ENCODE measurements at places on chromosomes 3 and 15.

- DNase-seq: no peak
Observed at GRCh38 chr3:177615015-177615414, 417.7 kb upstream of the TBL1XR1 start.

DNA sequence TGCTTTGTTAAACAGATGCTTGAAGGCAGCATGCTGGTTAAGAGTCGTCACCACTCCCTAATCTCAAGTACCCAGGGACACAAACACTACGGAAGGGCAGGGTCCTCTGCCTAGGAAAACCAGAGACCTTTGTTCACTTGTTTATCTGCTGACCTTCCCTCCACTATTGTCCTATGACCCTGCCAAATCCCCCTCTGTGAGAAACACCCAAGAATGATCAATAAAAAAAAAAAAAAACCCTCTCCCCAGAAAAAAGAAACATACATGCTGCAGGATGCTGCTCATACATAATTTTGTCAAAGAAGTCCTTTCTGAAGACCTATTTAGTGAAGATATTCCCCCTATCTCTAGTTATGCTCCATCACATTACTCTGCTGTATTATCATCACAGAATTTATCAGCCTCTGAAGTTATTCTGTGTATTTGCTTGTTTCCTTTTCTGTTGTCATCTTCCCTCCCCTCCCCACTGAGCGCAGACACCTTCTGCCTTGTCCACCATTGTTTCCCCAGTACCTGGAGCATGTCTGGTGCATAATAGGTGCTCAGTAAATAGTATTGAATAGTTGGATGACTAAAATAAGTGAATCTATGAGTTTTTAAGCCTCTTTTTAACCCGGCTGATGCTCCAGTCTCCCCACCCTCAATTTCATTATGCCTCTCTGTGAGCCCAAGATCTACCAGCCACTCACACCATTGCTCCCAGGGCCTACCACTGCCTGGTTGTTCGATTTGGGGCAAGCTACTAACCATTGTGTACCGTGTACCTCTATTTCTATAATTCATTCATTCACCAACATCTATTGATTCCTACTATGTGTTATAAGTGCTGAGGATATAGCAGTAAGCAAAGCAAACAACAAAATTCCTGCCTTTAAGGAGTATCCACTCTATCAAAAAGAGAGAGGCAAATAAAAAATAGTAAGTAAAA is 4.0 kb upstream of the TM4SF1 start:
- DNase-seq: no peak

DNA sequence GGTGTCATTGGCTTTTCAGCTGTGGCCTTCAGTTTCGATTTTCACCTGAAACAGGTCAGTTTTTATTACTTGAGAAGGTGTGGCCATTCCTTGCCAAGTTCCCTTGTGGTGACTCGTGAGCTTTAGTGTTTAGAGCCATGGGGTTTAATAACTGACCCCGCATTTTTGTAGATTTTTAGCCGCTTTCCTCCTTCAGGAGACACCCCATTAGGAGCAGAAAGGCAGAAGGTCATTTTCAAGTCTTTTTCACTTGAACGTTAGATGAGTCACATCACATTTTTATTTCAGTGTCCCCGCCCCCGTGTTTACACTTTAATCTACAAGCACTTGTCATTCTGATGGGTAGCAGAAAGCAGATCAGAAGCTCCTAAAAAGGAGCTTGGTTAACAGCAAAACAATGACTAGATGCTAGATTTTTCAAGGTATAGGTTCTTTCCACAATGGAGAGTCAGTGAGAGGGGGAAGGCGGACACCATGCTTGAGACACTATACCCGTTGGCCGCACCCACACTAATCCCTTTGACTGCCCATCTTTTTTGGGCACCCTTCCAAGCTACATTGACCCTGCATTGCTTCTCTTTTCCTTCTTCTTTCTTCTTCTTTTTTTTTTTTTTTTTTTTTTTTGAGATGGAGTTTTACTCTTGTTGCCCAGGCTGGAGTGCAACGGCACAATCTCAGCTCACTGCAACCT is 132.7 kb downstream of the GHSR start:
- no peak for DNase-seq

DNA sequence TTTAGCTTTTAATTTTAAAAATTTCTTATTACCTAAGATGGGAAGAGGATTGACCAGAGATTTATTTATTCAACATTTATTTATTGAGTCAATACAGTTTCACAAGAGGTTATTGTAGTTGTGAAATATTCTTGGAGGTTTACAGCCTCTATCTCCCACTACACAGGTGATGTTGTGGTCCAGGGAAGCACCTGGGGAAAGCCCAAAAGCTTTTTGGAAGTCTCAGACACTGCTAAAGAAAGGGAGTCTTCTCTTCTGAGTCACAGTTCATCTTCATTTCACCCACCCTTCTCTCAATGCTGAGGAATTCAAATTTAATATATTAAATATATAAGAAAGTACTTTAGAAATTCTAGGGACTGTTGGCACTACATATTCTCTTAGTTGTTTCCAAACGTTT is 41.8 kb downstream of the SERPINI1 start:
- DNase-seq: no peak

DNA sequence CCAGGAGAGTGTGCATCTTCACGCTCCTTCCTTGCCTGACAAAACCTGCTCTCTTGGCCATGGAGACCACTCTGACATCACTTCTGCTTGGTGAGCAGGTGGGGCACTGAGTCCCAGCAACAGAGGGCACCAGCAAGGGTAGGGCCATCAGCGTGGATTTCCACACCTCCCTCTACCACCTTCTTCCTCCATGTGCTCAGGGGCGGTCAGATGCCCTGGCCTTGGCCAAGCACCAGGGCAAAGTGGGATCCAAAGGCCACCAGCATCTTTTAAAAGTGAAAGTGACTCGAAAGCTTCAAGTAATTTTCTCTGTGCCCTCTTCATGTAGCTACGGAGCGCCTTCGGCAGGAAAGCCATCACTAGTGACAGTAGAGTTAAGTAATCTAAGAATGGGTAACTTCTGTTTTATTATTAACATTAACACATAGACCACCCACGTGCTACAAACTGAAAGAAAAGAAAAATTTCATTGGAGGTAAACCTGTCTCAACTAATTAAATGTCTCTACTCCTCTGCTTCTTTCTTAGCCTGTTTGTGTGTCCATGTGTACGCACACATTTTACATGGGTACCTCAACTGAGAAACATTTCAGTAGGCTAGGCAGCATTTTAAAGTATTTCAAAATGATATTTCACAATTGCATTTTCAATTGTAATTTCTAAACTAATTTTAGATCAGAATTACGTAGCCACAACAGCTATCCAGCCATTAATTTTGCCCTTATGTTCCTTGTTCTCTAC is 57.9 kb downstream of the CHSY1 start:
- no peak for DNase-seq

GRCh38 chr3:147423798-147424580 is 14.8 kb downstream of the ZIC1 start:
- DNase-seq: no peak

DNA sequence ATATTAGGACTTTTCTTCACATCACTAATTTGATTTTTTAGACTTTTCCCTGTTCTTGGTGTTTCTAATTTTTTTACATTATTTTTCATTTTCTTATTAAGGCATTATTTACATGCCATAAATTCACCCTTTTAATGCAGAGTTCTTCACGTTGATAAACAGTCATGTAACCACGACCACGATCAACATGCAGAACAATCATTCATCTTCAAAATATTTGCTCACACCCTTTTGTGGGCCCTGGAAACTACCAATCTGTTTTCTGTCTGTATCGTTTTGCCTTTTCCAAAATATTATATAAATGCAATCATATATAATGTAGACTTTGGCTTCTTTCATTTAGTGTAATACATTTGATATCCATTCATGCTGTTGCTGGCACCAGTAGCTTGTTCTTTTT is 48.7 kb downstream of the ARRDC4 start:
- no peak for DNase-seq

DNA sequence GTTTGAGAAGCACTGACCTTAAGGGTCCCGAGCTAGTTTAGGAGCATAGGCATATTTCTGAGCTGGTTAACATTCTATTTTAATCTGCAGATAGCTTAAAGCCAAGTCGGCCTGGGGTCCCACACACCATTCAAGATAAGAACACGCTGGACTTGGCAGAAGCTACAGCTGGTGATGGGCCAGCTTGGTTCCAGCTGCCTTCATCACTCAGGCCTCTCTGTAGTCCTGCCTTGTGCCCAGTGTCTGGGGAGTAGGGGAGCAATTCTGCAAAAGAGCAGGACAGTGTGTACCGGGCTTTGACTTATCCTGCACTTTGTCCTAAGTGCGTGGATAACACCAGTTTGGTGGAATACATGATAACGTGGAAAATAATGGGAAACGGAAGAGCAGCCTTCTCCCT is 164.5 kb downstream of the MEGF11 start:
- DNase-seq: no peak

DNA sequence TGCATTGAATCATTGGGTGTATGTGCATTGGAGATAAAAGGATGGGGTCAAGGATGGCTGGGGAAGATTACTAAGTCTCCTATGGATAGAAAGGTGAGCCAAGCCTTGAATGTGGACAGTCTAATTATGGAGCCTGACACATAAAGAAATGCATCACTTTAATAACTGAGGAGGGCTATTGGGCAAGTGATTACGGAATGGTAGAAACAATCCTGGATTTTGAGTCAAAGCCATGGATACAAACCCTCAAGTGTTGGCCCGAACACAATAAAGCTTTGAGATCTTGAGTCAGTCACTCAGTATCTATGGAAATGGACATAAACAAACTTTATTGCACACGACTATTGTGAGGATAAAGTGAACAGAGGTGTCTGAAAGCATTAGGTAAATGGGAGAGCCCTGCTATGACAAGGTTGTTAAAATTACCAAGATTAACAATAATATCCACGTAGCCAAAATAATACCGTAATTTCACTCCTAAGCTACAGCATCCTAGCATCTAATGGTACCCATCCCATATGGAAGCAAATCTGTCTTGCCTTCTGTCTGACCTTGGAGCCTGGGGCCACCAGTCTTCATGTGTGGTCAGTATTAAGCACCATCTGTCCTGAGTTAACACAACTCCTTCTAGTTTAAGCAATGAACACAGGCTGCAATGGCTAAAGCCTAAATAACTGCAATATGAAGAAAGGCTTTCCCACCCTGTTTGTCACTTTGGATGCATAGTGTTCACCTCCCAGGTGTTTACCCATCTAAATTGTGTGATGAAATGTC is 136.9 kb upstream of the PRICKLE2 start:
- no peak for DNase-seq

DNA sequence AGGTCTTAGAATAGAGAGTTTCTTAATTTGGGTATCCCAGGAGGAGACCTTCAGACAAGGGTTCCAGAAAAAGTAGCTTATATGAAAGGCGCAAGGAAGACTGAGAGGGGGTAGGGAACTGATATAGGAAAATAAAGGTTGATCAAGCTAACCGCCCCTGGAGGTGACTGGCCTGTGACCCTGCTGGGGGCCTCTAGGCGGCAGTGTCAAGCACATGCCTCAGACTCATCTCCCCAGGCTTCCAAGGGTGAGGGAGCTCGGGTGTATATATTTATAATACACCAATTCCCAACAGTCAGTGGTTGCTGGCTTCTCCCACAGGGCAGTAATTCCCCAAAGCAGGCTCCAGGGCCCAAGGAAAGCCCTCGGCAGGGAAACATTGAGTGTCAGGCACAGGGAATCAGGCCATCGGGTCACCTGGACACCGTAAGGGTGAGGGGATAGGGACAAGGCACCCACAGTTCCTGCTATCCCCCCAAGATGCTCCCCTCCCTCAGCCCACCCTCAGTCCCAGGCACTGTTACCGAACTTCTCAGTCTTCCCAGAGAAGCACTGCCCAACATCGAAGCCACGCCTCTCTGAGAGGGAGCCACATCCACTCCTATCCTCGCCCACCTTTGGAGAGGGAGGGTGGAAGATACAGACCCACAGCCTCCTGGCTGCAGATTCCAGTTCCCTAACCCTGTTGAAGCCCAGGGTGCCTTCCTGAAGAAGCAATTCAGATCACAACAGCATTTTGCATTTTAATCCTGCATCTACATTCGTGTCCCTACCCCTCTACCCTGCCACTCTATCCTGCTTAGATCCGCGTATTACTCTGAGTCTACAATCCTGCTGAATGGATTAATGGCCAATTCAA is 19.5 kb upstream of the CAV3 start:
- no peak for DNase-seq

- DNase-seq: no peak
Observed at GRCh38 chr3:186456731-186457191, 87.4 kb downstream of the CRYGS start.

DNA sequence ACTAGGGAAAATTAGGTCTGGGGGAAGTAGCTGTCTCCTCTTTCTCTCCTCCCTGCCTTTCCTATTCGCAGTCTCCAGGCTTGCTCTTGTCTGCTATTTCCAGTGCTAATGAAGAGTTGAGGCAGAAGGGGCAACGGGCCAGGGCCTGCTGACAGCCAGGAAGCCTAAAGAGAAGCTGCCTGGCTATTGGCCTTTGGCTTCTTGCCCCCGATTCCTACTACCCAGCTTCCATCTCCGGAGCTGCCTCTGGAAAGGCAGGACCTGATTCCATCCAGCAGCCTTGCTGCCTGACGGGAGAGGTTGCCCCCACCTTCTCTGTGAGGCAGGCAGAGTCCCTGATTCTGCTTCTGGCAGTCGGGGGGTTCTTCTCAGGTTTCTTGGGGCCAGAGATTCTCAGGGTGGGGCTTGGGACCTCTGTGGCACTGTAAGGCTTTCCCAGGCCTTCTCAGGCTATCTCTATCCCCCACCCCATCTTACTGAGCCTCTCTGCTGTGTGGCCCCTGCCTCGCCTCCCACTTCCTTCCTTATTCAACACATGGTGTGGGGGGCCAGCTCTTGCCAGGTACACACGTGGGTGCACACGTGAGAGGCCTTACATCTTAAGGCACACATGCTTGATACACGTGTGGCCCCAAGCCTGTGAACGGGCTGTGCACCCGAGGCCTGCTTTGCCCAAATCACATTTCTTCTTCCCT is 18.2 kb upstream of the JMJD7 start:
- DNase-seq: no peak

DNA sequence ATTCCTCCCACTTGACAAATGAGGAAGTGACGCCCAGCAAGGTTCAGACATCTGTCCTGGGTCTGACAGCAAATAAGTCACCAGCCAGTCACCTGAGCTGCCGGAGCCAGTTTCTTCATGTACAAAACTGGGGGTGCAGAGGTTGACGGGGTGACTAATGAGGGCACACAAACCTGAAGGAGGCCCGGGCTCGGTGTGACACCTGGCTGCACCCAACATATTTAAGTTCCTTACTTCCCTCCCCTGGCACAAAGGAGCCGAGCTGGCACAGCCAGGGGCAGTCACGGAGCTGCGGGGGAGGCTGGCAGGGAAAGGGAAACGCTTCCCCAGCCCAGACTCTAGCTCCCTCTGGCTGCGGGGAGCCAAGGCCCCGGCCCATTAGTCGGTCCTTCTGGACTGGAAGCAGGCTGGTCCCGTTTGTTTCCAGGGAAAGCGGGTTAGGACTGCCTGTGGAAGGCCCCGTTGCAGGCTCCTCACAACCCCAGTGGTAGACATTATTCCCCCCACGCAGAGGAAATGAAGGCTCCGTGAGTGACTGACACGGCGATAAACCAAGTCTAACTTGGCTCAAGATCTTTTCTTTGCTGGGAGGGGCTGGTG is 2.3 kb downstream of the FBXL22 start:
- no peak for DNase-seq
